ENCODE measurements at places on chromosomes 12 and 14. TPM values are rescaled to one million over a fixed set of nuclear protein-coding genes. Genes with fewer than 3 reads are reported as not detected.

HOXC10 gene
- total RNA-seq, result not detected

IGF1 gene
- not detected for total RNA-seq

TMCC3 gene
- 2.9 TPM for total RNA-seq

GPR84 gene
- total RNA-seq, result 0.57 TPM

HOTAIR gene
- total RNA-seq, result not detected

STAB2 gene
- not detected for total RNA-seq

NEMP1 gene
- total RNA-seq, result 14.1 TPM

PRKAB1 gene
- total RNA-seq, result 28.2 TPM

GZMH gene
- total RNA-seq, result not detected

RIMBP2 gene
- not detected for total RNA-seq

DDX55 gene
- 26.0 TPM for total RNA-seq

RPL10L gene
- not detected for total RNA-seq

CEP170B gene
- 7.7 TPM for total RNA-seq

CIDEB gene
- 14.5 TPM for total RNA-seq

CCDC63 gene
- not detected for total RNA-seq
